Hypothalamus (tissue), 51 donors: ENCODE measurements at places on chromosomes 13 and 19.

DNA sequence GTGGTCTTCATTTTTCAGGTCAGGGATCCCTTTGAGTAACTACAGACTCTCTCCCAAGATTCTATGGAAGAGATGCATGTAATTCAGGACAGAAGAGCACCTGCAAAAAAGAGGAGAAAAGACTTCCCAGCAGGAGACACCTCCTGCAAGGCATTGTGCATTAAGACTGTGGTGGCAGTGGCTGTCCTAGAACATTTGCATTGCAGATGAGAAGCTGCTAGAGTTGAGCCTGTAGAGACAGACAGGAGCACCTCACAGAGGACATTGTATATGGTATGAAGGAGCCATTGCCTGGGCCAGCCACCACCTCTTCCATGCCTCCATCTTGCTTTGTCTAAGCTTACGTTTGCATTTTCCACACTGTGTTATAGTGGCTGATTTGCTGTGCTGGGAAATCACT is 11.2 kb upstream of the MYO16 start:
- no peak for DNase-seq

DNA sequence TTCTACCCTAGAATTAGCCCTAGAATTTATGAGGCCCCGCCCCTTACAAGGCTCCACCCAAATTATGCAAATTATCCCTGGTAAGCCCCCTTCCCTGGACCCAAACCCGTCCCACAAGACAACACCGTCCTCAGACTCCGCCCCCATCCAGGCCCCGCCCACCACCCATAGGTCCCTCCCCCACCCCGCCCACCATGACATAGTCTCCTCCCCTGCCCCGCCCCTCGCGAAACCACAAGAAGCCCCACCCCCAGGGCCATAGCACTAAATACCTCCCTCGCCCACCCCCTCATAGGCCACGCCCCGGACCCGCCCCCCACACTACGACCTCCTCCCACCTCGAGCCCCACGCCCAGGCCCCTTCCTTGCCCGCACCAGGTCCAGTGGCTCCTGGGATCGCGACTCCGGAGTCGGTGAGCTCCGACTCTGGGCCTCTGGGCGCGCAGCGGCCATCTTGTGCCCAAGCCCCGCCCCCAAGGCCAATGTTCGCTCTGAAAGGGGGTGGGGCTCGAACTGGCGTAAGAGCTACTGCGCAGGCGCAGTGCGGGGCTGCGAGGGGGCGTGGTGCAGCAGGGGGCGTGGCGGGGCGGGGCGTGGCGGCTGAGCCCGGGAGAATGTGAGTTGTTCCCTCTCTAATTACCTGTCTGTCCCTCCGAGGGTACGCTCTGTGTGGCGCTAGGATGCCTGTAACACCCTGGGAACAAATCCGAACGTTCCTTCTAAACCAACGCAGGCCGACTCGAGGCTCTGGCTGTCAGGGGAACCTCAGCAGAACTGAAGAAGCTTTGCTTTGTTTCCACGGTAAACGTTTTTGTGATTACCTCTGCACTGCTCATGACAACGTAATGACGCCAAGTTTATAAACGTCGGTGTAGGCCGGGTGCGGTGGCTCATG is at the start of gene ZNF784:
ZNF784 (minus strand) TSS at position 458 of the 895 bp plus-strand sequence; CDS start at position 453, 5 bp downstream.
- peak; percentile 90 for DNase-seq

DNA sequence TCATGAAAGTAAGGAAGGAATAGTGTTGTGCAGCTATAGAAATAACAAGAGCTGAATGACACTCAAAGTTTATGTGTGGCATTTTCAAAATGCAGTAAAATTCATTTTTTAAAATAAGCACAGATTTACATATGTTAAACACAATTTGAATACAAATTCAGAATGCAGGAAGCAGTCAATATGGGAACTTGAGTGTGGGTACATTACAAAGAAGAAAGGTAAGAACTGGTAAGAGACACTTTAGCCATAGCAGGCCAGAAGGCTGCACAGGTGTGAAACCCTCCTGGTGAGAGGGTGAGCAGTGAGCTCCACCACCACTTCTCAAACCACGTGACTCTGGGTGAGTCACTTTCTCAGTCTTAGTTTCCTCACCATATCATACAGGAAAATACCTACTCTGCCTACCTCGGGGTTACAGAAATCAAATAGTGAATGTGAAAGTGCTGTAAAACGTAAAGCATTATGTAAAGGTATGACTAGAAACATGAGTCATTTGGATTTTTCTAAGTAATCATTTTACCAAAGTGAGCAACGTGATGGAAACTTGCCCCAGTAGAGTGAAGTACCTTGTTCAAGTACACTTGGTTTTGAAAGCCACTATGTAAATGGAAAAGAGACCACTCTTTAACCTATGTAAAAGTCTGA is 40.5 kb downstream of the USP12 start:
- no peak for DNase-seq

- DNase-seq, result no peak
These were observed 489.2 kb upstream of the NBEA start for GRCh38 chr13:34452831-34453230.

DNA sequence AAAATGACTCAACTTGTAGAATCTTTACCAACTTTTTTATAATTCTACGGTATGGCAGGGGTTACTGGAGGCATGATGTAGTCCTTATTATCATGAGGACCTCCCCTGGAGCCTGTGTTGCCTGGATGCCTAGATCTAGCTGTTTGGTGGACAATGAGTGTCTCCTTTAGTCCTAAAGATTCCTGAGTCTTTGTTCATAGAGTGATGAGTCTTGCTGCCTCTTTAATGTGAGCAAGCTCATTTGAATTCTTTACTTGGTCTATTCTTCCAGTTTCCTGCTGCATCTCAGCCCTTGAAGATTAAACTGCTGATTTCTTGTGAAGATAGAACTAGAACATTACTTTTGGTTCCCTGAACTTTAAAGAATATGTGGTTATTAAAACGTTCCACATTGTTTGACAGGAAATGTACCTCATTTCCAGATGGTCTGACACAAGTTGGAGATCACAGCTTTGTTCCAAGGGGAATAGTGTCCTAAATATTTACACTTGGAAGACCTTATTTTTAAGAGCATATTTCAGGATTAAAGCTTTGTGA is 51.9 kb downstream of the SLAIN1 start:
- DNase-seq, result no peak

DNA sequence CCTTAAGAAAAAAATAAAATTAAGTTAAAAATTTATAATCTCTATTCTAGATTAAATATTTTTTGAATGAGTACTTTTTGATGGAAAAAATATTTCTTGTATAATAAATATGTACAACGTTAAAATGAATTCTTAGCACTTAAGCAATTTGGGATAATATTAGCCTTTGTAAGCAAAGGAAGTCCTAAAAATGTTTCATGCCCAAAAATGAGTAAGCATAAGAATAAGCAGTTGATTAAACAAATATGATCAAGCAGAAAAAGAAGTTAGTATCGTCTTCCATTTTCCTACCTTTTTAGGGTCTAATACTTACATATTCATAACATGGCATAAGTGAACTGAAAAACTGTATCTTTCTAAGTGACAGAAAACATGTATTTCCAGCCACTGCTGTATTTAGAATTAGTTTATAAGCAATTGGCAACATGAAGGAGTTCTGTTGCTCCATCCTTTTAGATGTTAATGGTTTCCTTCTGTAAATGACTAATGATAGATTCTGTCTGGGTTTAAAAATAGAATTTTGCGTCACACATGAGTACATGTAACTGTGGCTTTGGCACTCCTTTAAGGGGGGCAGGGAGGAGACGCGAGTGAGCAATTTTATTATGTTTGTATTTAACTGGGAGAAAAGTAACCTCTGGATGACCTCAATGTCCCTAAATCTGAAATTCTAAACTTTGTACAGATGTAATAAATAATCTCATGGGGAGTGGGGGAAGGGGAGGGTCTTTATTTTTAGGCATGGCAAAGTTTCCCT is 237.4 kb downstream of the RGCC start:
- DNase-seq, result no peak
